GM23248 (cell line): ENCODE measurements at places on chromosomes 4 and X. TPM values are rescaled to one million over a fixed set of nuclear protein-coding genes. Genes with fewer than 3 reads are reported as not detected.
A peak's percentile ranks its signal among the peaks of the same experiment; 100 is the strongest.

The ARX gene
- total RNA-seq: not detected in 2 replicates

- no peak for DNase-seq
Measured at GRCh38 chrX:42149765-42150164, 226.4 kb upstream of the CASK start.

DNA sequence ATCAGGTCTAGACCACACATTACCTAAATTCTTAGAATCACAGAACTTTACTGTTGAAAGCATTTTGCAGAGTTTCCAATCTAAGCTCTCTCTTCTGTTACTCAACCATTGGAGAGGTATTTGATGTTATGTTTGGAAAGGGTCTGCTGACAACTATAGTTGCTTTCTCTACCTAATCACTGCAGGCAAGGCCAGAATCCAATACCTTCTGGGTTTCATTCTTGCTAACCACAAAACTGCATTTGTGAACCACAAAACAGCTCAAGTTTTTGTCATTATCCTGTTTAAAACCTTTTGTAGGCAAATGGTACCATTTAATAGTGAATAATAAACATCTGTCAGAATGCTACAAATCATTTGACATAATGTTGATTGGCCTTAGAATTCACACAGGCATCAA, 380.1 kb downstream of the GASK1B start:
- no peak for DNase-seq

DNA sequence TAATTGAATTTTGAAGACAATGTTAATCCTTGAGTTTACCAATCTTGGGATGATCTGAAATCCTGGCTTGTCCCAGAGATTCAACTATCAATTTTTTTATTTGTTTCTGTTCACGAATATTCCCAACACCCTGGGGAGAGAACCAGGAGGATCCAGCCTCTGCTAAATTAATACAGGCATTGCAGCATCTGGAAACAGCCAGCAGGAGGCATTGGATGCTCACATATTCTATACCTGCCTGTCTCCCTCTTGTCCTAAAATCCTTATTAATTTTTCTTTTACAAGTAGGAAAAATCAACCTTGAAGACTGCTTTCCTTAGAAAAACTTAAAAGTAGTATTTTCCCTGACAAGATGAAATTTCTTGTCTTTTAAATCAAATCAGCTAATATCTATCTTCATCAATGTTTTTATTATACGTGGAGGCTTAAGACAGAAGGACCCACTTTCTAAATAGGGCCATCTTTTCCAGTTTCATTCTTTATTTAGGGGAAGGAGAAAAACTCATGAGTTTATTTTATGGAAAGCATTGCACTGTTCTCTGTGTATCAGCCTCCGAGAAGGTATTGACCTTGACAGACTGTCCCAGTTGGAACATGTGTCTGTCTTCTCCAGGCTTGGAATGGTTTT, 102.4 kb downstream of the CLNK start:
- peak; percentile 74 for DNase-seq

DNA sequence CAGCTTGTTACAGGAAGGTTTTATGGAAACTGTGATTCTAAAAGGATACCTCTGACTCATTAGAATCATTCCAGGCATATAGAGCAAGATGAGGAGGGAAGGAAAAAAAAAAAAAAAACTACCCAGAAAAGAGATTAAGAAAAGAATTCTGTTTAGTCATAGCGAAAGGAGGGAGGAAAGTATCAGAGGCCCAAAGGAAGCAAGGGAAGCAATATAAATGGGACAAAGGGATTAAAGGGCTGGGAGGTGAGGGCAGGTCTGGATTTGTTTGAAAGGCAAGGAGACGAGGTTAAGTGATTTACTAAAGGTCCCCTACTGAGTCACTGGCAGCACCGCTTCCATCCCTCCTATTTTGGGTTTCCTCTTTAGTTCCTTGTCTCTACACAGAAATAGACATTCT, 88.6 kb upstream of the IL1RAPL1 start:
- no peak for DNase-seq

The GAGE13 gene
- not detected in 2 replicates for total RNA-seq

GRCh38 chrX:45632506-45632905, 431.8 kb upstream of the DIPK2B start:
- no peak for DNase-seq

DNA sequence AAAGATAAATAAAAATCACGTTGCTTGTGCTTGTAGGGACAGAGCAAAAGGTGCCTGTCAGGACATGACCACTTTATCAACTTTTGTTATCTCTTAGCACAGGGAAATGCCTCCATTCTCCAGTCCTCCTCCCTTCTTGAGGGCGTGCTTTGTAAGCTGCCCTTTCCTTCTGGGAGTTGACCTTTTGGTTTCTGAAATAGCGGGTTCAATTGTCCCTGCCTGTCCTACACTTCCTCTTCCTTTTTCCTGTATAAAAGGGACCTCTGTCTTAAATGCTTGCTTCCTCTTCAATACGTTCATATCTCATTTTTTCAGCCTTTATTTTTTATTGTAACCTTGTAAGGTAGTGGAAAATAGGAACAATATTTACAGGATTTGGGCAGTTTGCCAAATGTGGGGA, 153.5 kb downstream of the SH3BGRL start:
- no peak for DNase-seq
